ENCODE measurements at places on chromosomes 16 and 17.

DNA sequence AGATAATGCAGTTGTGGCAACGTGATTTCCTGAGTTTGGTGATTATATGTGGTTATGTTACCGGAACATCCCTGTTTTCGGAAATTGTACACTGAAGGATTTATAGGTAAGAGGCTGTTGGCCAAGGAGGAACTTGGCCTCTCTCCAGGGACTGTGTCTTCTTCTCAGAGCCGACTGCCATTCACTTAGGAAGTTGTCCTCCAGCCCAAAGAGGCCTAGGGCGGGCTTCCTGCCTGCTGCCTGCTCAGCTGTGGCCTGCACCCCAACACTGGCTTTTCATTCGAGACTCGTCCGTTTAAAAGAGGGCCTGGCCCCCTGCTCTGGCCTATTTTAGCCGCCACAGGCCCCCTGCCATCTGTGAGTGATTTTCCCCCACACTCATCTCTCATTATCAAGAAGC is 64.3 kb downstream of the ZDHHC7 start:
- DNase-seq = no peak

- DNase-seq = no peak
These were observed 50.1 kb upstream of the GSE1 start for GRCh38 chr16:85563034-85563433.

- peak; percentile 30 for DNase-seq
These were observed 13.8 kb downstream of the IGSF6 start for GRCh38 chr16:21638573-21638975.

DNA sequence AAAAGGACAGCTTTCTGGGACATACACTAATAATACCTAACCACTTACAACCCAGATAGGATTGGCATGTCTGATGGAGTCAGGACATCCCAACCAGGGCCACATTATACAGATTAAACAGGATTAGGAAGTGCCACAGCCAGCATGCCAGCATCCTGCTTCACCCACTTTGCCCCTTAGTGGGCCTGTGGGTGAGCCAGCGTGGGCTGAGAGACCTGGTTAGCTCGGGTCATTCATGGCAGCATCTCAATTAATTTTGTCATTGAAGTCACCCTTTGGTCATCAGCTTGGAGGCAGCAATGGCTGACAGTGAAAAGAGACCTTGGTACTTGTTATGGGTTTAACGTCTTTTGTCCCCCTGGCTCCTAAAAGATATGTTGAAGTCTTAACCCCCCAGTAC is 29.9 kb upstream of the SLC6A2 start:
- DNase-seq = no peak

DNA sequence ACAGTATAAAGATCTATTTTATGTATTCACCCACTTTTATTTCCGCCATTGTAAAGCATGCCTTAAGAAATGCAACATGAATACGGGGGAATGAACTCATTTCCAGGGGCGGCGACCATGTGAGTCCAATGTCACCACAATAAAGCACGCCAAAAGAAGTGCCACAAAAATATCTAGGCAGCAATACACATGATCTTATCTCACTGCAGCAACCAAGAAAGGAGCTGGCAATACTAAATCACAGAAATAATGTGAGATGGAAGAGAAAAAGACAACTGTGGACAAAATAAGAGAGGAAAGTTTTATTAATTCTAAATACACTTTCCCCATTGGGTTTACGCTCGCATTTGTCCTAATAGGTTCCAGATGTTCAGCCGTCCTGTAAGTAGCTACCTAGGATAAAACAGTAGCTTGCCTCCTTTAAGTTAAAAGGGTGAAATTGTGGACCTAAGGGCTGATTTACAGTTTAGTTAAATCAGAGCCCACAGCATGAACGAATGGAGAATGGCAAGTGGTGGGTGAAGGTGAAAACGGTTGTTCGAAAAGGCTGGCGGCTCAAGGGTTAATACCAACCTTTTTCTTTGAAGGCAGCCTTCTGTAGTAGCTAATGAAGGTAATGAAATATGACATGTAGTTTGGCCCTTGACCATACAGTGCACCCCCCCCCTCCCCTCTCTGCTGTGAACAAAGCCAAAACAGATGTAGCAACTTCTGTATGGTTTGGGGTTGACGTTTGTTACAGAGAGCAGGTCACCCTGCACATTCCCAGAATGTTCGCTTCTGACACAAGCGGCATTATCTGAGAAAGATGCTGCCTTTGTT is 504.2 kb upstream of the PSMD7 start:
- no peak for DNase-seq

- DNase-seq = no peak
These were observed 407.0 kb upstream of the TOM1L1 start for GRCh38 chr17:54493691-54494090.

GRCh38 chr17:77471984-77472461 is 331.3 kb downstream of the SEC14L1 start:
- peak; percentile 68 for DNase-seq

DNA sequence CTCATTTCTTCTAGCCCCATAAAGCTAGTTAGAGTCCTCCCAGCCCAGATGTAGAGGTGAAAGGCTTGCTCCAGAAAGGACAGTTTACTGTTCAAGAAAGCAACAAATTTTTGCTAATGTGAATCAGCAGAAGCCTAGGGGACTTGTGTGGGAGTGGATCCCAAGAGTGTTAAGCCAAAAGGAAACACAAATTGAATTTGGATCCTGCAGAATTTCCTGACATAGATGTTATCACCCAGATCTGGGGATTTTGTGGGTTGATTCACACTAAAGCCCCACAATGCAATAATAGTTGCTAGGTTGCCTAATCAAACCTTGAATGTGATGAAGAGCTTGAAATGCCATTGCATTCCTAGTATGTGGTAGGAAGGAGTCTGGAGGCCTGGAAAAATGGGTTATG is 135.2 kb upstream of the HS3ST3A1 start:
- DNase-seq = peak; percentile 61

DNA sequence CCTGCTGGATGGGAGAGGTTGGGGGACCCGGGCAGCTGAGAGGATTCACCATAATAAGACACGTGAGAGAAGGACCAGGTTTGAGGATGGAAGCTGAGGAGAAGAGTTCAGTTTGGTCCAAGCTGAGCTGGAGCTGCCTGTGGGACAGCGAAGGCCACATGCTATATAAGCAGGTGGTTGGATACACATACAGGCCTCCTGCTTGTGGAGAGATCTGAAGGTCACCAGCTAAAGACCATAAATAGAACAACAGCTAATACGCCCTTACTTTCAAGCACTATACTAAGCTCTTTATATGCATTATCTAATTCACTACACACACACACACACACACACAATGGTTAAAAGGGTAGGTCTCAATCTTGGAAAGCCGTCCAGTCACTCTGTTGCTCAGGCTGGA is 32.1 kb downstream of the DUSP14 start:
- no peak for DNase-seq

DNA sequence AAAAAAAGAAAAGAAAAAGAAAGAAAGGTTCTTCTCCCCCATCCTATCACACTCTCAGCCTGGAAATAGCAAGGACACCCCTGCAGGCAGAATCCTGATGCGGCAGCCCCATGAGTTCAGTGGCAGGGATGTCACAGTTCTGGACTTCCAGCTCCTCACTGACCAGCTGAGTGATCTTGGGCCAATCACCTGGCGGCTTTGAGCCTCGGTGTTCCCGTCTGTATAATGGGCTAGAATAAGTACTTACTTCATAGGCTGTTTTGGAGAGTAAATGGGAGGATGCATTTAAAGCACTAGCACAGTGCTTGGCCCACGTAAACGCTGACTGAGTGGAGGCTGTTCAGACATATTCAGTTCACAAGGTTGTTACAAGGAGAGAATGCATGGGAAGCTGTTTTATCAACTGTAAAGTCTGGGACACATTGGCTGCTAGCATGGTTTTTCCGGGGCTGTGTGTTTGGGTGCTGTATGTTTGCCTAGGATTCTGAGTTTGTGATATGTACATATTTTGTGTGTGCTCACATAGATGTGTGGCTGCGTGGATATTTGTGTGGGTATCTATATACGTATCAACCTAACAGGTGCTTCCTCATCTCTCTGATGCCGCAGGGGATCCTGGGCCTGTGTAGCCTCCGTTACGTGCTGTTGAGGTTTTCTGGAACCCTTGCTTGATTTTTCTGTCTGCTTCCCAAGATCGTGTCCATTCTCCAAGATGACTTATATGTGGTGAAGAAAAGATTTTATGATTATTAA is 3.4 kb downstream of the BHLHA9 start:
- DNase-seq = no peak

- DNase-seq = peak; percentile 27
These were observed 134.2 kb downstream of the ABCC1 start for GRCh38 chr16:16083421-16084156.

DNA sequence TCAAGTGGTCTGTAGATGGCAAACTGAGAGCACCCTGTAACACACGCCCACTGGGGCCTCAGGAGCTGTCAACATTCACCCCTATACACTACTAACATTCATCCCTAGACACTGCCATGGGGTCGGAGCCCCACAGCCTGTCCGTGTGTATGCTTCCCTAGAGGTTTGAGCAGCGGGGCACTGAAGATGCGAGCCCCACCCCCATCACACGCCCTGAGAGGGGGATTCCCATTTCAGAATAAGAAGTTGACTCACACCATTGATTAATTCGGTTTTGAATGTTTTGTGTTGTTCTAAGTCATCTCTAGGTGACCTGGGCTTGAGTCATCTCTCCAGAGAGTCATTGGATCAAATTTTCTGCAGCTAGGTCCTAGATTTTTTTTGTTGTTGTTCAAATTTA is 37.3 kb upstream of the MMD start:
- DNase-seq = peak; percentile 94

GRCh38 chr16:24367186-24367710 is 111.1 kb downstream of the CACNG3 start:
- no peak for DNase-seq

GRCh38 chr17:29291163-29291752 is 2.7 kb downstream of the NUFIP2 start:
- DNase-seq = peak; percentile 86

GRCh38 chr16:4032768-4033167 is 83.5 kb downstream of the ADCY9 start:
- no peak for DNase-seq

DNA sequence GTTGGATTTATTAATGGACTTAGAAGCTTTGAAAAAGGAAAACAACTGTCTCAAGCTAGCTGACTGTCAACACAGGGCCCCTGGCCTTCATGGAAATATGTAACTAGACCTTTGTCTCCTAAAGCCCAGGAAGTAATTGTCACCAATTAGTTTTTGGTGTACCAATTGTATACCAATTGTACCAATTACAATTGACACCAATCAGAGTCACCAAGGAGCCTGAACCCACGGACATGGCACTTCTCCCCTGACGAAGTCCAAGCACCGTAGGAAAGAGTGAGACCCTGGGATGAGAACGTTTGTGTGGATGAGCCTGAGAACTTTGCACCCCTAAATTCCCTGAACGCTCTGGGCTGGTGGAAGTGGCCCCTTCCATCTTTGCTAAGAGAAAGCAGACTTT is 129.0 kb downstream of the ENGASE start:
- DNase-seq = no peak

DNA sequence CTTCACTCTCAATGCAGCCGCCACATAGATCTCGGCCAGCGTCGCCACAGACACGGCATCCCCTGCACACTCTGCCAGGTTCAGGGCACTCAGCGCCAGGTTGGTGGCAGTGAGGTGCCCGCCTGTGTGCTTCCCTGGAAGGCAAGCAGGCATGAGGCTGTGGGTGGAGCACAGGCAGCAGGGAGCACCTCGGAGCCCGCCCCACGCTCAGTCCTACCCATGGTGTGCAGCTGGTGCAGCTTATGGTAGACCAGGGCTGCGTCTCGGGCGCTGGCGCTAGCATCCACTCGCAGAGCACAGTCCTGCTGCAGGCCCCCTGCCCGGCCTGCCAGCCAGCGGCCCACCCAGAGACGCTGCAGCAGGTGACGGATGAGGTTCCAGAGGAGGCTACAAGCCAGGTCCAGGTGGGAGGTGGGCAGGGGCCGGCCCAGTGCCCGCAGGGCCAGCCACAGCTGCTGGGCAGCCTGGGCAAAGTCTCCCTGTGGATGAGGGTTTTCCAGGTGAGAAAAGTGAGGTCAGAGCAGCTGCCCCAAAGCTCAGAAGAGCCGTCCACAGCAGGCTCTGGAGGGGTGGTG is 20.5 kb downstream of the SREBF1 start:
- DNase-seq = no peak

- DNase-seq = no peak
These were observed 36.9 kb downstream of the PKD1L3 start for GRCh38 chr16:71963125-71963875.

DNA sequence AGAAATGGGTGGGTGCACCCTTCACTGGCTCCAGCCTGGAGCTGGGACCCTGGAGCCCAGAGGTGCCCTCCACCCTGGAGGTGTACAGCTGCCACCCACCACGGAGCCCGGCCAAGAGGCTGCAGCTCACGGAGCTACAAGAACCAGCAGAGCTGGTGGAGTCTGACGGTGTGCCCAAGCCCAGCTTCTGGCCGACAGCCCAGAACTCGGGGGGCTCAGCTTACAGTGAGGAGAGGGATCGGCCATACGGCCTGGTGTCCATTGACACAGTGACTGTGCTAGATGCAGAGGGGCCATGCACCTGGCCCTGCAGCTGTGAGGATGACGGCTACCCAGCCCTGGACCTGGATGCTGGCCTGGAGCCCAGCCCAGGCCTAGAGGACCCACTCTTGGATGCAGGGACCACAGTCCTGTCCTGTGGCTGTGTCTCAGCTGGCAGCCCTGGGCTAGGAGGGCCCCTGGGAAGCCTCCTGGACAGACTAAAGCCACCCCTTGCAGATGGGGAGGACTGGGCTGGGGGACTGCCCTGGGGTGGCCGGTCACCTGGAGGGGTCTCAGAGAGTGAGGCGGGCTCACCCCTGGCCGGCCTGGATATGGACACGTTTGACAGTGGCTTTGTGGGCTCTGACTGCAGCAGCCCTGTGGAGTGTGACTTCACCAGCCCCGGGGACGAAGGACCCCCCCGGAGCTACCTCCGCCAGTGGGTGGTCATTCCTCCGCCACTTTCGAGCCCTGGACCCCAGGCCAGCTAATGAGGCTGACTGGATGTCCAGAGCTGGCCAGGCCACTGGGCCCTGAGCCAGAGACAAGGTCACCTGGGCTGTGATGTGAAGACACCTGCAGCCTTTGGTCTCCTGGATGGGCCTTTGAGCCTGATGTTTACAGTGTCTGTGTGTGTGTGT is 46.8 kb downstream of the IL21R start:
- DNase-seq = no peak

GRCh38 chr17:51435641-51436091 is 175.3 kb downstream of the UTP18 start:
- peak; percentile 3 for DNase-seq

DNA sequence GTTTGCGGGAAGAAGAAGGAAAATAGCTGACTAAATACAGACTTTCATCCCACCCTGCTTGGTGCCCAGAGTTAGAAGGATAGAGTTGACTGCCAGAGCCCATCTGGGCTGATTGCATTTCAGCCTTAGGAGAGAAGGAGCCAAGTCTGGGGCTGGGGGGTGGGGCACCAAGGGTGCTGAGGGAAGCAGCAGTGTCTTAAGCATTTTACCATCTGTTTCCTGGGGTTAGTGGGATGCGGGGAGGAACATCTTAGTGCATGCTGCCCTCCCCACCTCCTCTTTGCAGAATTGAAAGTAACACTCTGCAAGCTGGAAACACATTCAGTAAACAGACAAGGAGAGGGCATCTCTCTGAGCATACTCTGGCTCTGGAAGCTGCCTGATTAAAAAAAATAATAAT is 1.5 kb upstream of the ARL5C start:
- no peak for DNase-seq

All from cardiac fibroblast (primary cell).